ENCODE measurements at places on chromosomes 11 and 22. TPM values are rescaled to one million over a fixed set of nuclear protein-coding genes. Genes with fewer than 3 reads are reported as not detected.

Gene TECTA
- total RNA-seq = 0.34 TPM

Gene MFNG
- total RNA-seq = 214 TPM

Gene MTNR1B
- not detected for total RNA-seq

Gene FJX1
- total RNA-seq = 0.34 TPM

Gene ANKK1
- not detected for total RNA-seq

Gene OR52I2
- total RNA-seq = not detected

GRCh38 chr11:65552388-65552951 lies 5.7 kb downstream of the LTBP3 start:
- peak overlapping the region; percentile 42 for H3K4me3 ChIP-seq
- no peak for DNase-seq
- no peaks in the 10 kb centered on the region for H3K27me3 ChIP-seq

- no peak overlapping the region for H3K4me3 ChIP-seq
- H3K4me1 ChIP-seq = peaks cover 9% of the 10 kb centered on the region
- H3K27ac ChIP-seq = peak overlapping the region; percentile 40
- peak; percentile 55 for DNase-seq
These were observed 43.6 kb downstream of the TEAD1 start for GRCh38 chr11:12717851-12718291.

DNA sequence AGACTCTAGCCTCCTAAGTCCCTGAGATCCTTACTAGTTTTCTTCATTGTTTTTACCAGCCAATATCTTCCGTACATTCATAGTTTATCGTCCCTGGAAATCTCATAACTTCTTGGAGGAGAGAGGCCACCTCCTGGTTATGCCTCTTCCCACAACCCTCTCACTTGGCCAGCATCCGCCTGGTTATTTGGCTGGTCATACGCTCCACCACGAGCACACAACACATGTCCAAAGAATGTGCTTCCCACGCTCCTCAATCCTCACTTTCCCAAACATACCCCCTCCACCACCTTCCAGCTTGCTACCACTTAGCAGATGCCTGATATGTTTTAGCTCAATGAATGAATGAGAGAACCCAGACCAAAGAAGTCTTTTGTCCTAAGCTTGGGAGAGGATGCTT lies 83.5 kb upstream of the EIF3D start:
- H3K36me3 ChIP-seq = no peaks in the 10 kb centered on the region
- no peak overlapping the region for H3K27ac ChIP-seq
- H3K4me3 ChIP-seq = no peak overlapping the region

GRCh38 chr11:34215806-34216453 lies 110.5 kb downstream of the NAT10 start:
- peaks cover 15% of the 10 kb centered on the region for H3K4me1 ChIP-seq
- no peak overlapping the region for H3K27ac ChIP-seq
- no peaks in the 10 kb centered on the region for H3K36me3 ChIP-seq
- no peak overlapping the region for H3K4me3 ChIP-seq
- peaks cover 8% of the 10 kb centered on the region for H3K27me3 ChIP-seq

- H3K36me3 ChIP-seq = peaks cover 4% of the 10 kb centered on the region
- no peak overlapping the region for H3K4me3 ChIP-seq
- no peak overlapping the region for H3K27ac ChIP-seq
- DNase-seq = no peak
These were observed 138.9 kb downstream of the CD44 start for GRCh38 chr11:35277827-35278226.

GRCh38 chr22:32501836-32502752 lies 27.5 kb downstream of the FBXO7 start:
- DNase-seq = no peak
- no peak overlapping the region for H3K27ac ChIP-seq
- H3K27me3 ChIP-seq = no peaks in the 10 kb centered on the region
- no peak overlapping the region for H3K4me3 ChIP-seq

DNA sequence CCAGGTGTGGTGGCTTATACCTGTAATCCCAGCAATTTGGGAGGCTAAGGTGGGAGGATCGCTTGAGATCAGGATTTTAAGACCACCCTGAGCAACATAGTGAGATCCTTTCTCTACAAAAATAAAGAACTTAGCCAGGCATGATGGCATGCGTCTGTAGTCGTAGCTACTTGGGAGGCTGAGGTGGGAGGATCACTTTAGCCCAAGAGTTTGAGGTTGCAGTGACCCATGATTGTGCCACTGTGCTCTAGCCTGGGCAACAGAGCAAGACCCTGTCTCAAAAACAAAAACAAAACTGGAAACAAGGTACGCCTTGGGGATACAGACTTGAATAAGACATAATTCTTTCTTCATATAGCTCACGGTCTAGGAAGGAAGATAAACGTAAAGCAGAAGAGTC lies 63.1 kb upstream of the GRAMD1B start:
- H3K27ac ChIP-seq = no peak overlapping the region
- DNase-seq = no peak
- no peaks in the 10 kb centered on the region for H3K27me3 ChIP-seq

All from activated T-helper 1 cell treated with anti-CD3 and anti-CD28 coated beads, Interleukin-12 subunit alpha, Interleukin-12 subunit beta, Interleukin-2, Interleukin-4 antibody, amounts not matched to agents 30 ng/mL and 10 ng/mL and 1 ng/mL, durations not matched to agents 14 hours and 24 hours and 36 hours (primary cell).